CD4-positive, alpha-beta memory T cell (primary cell): ENCODE measurements at places on chromosomes 11 and 22. TPM values are rescaled to one million over a fixed set of nuclear protein-coding genes. Genes with fewer than 3 reads are reported as not detected.
A peak's percentile ranks its signal among the peaks of the same experiment; 100 is the strongest.

- no peak overlapping the region for H3K4me3 ChIP-seq
- H3K4me1 ChIP-seq, result peaks cover 51% of the 10 kb centered on the region
- peaks cover 62% of the 10 kb centered on the region for H3K36me3 ChIP-seq
- no peaks in the 10 kb centered on the region for H3K27me3 ChIP-seq
- H3K27ac ChIP-seq, result peak overlapping the region; percentile 23
Measured at GRCh38 chr11:61019037-61019831, 47.8 kb downstream of the CD6 start.

DNA sequence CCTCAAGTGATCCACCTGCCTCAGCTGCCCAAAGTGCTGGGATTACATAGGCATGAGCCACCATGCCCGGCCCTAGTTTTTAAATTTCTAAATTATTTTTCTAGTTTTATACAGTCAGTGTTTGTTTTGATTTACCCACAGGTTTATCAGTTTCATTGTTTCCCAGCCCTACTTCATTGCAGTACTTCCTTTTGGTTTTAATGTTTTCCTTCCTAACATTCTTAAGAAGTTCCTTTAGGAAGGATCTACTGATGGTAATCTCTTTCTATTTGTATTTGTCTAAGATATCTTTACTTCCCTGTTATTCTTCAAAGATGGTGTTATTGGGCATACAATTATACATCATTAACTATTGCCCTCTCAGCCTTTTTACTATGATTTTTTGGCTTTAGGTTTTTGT, 4.9 kb upstream of the EXT2 start:
- no peak overlapping the region for H3K27ac ChIP-seq
- no peaks in the 10 kb centered on the region for H3K36me3 ChIP-seq
- no peak overlapping the region for H3K4me3 ChIP-seq
- H3K27me3 ChIP-seq, result no peaks in the 10 kb centered on the region
- no peak for DNase-seq

GRCh38 chr11:20110908-20111669, 49.2 kb downstream of the DBX1 start:
- no peak overlapping the region for H3K4me3 ChIP-seq
- no peak overlapping the region for H3K27ac ChIP-seq
- no peaks in the 10 kb centered on the region for H3K4me1 ChIP-seq

DNA sequence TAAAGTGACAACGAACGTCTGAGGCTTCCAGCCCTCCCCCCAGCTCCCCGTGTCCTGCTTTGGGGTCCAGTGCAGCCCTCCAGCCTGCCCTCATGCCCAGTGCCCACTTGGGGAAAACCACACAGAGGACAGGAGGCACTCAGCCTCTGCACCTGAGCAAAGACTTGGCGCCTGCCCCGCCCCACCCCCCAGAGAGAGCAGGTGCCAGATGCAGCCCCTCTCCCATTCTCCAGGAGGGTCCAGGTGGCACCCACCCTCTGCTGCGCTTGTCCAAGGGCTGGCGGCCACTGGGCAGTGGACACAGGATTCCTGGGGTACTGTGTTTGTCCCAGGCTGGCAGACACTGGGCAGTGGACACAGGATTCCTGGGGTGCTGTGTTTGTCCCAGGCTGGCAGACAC, 15.7 kb downstream of the RNH1 start:
- DNase-seq, result no peak
- no peak overlapping the region for H3K27ac ChIP-seq
- peaks cover 3% of the 10 kb centered on the region for H3K36me3 ChIP-seq
- H3K4me3 ChIP-seq, result no peak overlapping the region
- H3K4me1 ChIP-seq, result no peaks in the 10 kb centered on the region

Gene GLYATL1
- not detected for polyA plus RNA-seq

Gene LSP1
- polyA plus RNA-seq, result 253 TPM

Gene CTSW
- polyA plus RNA-seq, result 107 TPM

Gene MYEOV
- not detected for polyA plus RNA-seq
